Stimulated activated CD4-positive, alpha-beta T cell treated with anti-CD3 and anti-CD28 coated beads, Interleukin-4, amount 100 ng/mL, for 24 hours (primary cell): ENCODE measurements at places on chromosomes 3 and 15.

GRCh38 chr3:22916933-22917332 lies 286.2 kb upstream of the UBE2E2 start:
- no peak for DNase-seq

- DNase-seq, result no peak
Observed at GRCh38 chr15:40006003-40006402, 33.0 kb downstream of the SRP14 start.

GRCh38 chr15:96328181-96328876 lies 2.2 kb upstream of the NR2F2 start:
- DNase-seq, result no peak

DNA sequence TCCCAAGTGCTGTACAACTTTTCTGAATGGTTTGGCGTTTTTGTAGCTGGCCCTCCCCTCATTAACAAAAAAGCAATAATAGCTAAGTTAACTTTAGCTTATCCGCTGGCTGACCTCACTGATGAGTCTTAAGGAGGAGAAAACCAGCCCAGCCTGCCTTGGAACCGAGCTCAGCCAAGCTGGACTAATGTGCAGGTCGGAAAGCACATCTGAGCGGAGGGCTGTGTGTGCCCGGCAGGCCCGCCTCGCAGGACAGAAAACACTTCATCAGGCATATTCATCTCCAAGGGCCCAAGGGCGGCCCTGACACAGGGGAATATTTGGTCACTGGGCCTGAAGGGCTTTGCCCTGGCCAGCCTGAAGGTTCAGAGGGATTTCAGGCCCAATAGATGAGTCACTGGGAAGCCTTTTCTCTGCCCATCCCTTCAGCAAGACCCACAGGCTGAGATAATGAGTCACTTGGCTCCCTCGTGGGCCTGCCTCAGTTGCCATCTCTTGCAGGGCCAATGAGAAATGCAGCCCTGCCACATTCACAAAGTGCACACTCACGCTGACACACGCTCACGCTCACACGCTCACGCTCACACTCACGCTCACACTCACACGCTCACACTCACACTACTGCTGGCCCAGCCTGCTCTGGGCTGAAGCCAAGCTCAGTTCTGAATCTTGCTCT lies 75.1 kb downstream of the SLC12A8 start:
- DNase-seq, result no peak

DNA sequence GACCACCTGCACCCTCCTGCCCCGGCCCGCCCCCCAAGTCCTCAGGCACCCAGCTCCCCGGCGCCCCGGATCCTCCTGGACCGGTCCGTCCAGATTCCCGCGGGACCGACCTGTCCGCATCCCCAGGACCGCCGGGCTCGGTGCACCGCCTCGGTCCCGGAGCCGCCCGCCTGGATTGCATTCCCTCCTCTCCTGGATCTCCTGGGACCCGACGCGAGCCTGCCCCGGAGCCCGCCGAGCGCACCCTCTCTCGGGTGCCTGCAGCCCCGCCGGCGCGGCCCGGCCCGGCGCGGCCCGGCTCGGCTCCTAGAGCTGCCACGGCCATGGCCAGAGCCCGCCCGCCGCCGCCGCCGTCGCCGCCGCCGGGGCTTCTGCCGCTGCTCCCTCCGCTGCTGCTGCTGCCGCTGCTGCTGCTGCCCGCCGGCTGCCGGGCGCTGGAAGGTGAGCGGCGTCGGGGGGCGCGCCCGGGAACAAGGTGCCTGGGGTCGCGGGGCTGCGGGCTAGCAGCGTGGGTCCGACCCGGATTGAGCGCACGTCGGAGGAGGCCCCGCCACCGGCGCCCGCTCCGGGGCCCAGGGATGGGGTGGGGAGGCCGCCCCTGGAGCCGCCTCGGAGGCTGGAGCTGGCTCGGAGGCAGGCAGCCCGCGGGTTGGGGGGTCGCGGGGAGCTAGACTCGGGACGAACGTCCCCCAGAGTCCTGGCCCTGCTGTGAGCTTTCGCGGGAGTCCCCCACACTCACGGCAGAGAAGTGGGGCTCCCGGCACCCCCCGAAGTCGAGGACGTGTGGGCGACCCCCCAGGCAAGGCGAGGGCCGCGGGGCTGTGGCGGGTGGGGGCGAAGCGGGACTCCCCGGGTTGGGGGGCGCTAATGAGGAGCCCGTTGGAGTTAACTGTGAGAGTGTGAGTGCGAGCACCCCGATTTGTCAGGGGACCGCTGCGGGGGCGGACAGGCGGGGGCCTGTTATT lies 610 bp downstream of the EPHB3 start:
- no peak for DNase-seq

DNA sequence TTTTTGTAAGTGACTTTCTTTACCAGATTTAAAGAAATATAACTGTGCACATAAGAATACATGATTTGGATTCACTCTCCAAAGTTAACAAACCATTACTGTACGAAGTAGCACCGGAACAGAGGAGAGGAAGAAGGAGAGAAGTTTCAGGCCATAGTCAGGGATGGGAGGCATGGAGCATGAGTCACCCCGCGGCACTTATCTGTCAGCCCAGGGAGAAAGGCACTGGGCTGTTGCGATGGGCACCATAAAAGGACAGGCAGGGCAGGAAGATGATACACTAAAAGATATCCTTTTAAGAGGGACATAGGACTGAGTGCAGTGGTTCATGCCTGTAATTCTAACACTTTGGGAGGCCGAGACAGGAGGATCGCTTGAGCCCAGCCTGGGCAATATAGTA lies 37.0 kb downstream of the TTC23 start:
- no peak for DNase-seq

DNA sequence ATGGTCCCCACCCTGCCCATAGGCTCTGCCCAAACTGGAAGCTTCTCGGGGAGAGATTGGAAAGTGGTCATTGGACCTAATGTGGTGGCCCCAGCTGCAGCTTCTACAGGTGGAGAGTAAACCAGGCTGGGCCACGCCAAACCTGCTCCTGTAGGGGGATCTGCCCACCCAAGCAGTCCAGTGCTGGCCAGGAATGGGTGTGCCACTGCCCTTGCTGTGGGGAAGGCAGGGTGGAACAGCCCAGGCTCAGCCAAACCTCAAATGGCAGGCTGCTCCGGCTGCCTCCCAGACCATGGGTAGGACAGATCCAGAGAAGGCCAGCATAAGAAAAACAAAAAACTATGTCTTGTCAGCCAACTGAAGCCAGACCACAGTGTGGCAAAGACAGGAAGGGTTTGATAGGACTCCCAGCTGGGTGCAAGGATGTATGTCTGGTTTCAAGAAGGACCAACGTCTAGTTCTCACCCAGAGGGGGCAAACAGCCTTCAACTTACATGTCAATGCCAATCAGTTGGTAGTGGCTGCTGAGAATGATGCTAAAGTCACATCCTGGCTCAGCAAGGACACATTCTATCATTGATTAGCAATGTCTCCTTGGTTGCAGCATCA lies 267.3 kb downstream of the UACA start:
- no peak for DNase-seq

DNA sequence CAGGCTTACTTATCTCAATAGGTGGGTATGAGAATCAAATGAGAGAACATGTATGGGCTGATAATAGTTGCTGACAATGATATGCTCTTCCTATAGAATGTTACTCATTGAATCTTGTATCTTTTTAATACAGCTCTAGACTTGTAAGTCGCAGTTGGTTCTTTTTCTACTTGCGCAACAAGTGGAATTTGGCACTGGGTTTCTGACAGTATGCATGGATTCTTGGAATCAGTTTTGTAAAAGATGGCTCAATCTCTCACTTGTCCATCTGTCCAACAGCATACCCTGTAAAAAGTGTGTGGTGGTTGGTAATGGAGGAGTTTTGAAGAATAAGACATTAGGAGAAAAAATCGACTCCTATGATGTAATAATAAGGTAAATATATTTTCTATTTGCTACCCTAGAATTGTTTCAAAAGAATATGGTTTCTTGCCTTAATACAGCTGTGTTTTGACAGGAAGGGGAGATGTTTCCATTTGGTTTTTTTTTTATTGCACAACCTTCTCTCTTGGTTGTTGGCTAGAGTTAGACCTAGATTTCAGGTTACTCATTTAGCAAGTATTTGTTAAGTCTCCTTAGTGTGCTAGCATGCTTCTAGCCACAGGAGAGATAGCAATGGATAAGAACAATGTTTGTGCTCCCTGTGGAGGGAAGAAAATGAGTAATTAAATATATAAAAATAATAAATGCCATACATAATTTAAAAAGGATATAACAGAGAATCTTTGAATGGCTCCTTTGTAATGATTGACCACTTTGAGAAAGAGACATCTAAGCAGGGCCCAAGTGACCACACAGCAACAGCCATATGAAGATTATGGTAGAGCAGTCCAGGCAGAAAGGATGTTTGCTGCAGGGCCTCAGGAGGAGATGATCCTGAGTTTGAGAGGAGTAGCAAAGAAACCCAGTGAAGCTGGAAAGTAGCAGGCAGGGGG lies 21.8 kb downstream of the ST3GAL6 start:
- no peak for DNase-seq
